ENCODE measurements at places on chromosomes 16 and 17.

DNA sequence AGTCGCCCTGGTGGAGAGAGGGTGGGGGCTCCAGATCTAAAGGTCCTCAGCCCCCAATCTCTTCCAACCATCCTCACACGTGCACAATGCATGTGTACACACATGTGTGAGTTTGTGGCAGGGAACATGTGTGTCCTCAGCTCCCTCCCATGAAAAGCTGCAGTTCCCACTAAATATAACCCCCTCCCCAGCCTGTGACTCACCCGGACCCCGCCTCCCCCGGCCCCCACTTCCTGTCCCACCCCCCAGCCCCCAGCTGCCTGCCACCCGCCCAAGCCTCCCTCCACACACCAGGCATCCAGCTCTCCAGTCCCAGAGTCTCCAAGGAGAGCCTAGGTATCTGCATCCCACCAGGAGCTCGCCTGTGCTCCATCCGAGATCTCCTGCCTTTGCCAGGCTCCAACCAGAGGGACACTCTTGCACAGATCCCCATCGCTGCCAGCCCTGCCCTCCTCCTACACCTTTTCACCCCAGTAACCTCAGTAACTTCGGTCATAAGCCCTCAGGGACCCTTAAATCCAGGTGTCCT lies 3.9 kb downstream of the DLG4 start:
- no peak for DNase-seq

DNA sequence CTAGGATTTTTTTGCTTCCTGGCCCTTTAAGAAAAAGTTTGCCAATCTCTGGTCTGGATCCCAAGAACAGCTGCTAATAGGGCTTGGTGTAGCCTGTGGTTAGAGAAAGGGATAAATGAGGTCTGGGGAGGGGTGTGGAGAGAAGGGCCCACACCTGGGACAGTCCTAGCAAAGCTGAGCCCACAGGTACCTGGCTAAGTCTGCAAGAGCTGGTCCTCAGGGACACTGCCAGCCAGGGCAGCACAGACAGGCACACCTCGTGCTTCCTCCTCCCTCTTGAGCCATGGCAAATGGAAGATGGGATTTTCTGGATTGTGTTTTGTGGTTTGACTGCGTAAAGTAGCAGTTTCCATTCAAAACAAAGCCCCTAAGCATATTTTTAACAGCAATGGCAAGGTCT lies 217.5 kb downstream of the SOX9 start:
- DNase-seq: no peak

GRCh38 chr16:48317614-48318315 lies 67.4 kb downstream of the SIAH1 start:
- no peak for DNase-seq

- peak; percentile 38 for DNase-seq
These were observed 44.9 kb downstream of the OTOA start for GRCh38 chr16:21708533-21709115.

DNA sequence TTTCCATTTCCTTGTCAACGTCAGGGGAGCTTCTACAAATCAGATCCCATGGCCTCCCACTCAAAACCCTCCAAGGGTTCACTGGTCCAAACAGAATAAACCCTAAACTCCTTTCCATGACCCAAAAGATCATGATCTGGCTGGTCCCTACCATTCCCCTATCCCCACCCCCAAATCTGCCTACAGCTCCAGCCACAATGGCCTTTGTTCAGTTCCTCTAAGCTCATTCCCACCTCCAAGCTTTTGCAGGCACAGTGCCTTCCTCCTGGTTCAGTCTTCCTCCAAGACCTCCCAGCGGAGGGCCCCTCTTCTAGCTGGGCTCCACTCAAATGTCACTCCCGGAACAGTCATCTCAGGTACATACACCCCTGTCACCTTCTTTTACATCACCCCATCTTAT lies 2.0 kb downstream of the GPRC5B start:
- DNase-seq: no peak

DNA sequence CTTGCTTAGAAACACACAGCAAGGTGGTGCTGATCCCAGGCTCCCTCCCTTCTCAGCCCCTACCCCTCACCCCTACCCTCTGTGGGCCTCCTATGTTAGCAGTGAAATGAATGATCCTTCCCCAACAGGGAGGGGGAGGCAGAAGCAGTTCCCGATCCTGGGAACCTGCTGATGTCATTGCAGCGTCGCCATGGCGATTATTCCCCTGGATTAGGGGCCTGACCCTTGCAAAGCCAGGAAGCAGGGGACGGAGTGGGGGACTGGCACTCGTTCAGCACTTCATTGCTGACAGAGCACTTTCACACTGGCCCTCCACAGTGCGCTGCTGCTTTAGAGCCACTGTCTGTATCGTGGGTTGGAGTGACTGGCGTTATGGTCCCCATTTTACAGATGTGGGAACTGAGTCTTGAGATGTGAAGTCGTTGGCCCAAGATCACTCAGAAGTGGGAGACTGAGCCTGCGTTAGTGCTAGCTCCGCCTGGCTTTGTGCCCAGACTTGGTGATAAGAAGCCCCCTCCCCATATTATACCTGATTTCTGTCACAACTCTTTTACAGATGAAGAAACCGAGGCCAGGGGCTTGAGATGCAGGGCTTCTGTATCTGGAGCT lies 26.6 kb downstream of the LASP1 start:
- no peak for DNase-seq

DNA sequence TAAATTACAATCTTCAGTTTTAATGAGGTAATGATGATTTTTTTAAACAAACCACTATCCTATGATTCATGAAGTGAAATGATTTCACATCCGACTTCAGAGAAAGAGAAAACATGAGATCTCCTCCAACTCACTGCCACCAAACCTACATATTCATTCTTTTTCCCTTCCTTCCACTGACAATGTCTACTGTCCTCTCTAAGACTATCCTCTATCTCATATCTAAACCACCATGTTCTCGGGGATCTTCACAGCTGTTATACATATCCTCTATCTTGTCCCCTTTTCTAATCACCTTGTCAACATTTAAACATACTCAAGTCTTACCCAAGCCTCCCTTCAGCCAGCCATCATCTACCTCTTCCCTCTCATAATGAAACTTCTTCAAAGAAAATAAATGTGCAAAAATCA lies 53.5 kb downstream of the SMURF2 start:
- DNase-seq: no peak

- no peak for DNase-seq
These were observed 6.1 kb upstream of the CDR2 start for GRCh38 chr16:22380529-22380928.

DNA sequence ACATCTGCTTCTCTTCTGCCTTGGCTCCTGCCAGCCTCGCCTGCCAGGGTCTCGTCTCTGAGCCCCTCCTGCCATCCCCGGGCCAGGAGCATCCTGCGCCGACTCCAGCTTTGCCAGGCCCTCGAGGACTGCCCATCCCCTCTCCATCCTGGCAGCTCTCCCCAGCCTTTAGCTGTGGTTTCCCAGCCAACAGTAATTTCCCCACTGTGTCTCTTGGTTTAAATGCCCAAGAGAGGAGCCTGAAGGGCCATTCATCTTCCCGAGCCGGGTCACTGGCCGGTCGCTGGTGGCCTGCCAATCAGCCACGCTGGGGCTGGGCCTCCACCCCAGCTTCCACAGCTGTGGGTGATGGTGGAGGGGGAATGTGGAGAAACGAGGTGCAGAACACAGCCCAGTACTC lies 47.8 kb downstream of the MRC2 start:
- no peak for DNase-seq

DNA sequence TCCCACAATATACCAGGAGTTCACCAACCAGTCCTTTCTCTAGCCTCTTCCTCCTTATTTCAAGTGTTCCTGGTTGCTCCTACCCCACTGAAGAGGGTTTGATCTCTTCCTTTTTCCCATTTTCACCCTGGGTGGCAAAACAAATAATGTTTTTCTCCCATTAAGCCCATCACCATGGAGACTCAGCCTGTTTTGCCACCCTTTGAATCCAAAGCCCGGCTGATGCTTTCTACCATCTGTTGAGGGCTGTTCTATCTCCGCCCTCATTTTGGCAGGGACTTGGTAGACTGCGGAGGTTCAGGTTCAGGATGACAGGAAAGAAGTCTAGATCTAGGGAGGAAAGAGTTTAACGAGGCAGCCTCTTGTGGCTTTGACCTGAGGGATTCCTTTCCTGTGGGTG lies 2.6 kb downstream of the DNAH2 start:
- DNase-seq: peak; percentile 36

DNA sequence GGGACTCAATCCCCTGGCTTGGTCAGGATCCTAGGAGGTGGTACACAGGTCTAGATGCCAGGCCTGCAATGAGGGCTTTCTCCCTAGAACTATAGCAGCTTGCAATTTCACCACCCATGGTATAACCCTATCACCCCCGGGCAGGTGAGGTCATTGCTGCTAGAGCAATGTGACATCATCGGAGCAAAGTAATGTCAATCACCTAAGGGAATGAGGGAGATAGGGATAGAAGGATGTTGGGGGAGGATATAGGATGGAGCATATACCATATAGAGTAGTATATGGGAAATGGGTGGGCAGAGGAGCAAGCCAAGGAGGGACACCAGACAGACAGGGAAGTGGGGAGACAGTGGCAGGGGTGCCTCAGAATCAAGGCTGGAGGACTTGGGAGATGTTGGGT lies 3.3 kb downstream of the KCNH4 start:
- DNase-seq: no peak

DNA sequence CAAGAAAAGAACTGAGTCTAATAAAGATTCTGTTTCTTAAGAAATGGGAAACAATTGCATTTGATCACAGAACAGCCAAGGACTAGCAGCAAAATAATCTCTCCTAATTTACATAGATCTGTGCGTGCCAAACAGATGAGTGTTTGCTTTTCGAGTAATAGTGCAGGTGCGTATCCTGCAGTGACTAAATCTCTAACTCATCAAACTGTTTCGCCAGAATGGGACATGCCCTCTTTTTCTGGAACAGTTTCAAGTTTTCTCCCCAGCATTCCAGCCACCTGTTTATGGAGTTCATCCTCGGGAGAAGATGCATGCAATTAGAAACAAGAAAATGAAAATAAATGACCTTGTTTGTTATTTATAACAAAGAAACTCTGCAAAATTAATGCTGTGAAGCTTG lies 5.7 kb upstream of the TOX3 start:
- DNase-seq: peak; percentile 78

GRCh38 chr16:13070268-13070667 lies 168.9 kb downstream of the SHISA9 start:
- DNase-seq: no peak

- no peak for DNase-seq
These were observed 27.1 kb upstream of the PHF12 start for GRCh38 chr17:28978356-28978964.

DNA sequence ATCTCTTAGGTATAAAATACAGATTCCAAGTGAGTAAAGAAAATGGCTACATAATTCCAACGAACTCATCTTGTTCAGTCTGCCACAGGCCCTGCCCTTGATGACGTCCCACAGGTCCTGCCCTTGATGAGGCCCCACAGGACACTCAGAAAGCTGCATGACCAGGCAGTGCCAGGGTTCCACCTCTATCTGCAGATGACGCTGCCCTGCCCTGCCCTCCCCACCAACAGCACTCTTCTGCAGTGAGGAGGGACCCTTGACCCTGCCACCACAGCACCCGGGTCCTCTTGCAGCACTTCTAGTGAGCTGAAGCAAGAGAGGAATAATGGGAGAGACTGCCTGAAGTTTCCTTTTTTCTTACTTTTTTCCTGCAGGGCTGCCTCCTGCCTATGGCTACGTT lies 118.4 kb downstream of the VPS53 start:
- no peak for DNase-seq

GRCh38 chr17:15348021-15348420 lies 6.6 kb upstream of the TEKT3 start:
- DNase-seq: peak; percentile 75
